ENCODE measurements at places on chromosomes 2 and 18. TPM values are rescaled to one million over a fixed set of nuclear protein-coding genes. Genes with fewer than 3 reads are reported as not detected.

Gene TLX2
- total RNA-seq: 0.47 TPM

Gene ILKAP
- total RNA-seq: 43.4 TPM

Gene CHST10
- total RNA-seq: 15.4 TPM

Gene CHMP3
- total RNA-seq: 126 TPM

Gene HDLBP
- total RNA-seq: 265 TPM

Gene AUP1
- 248 TPM for total RNA-seq

Gene CD302
- total RNA-seq: 2.5 TPM

Gene GPN1
- 60.1 TPM for total RNA-seq

Gene CARF
- 1.9 TPM for total RNA-seq

Gene ADAM23
- 12.6 TPM for total RNA-seq

Gene PHLPP1
- 8.3 TPM for total RNA-seq

Gene RIT2
- total RNA-seq: not detected

Gene FER1L5
- not detected for total RNA-seq

Gene HOXD1
- not detected for total RNA-seq

Gene PREPL
- total RNA-seq: 25.5 TPM

Gene ASXL3
- total RNA-seq: not detected

Gene ADRA2B
- not detected for total RNA-seq

Gene FKBP1B
- 10.1 TPM for total RNA-seq

Gene MYO7B
- 0.19 TPM for total RNA-seq

Gene NABP1
- 13.8 TPM for total RNA-seq

Gene THSD7B
- not detected for total RNA-seq

Gene HOXD4
- 0.56 TPM for total RNA-seq

Gene PPM1G
- total RNA-seq: 148 TPM

Gene CDCA7
- total RNA-seq: 43.9 TPM

Gene FAHD2B
- total RNA-seq: 9.1 TPM

Gene GATA6
- 1.6 TPM for total RNA-seq

Gene KYNU
- 252 TPM for total RNA-seq

Gene MSTN
- total RNA-seq: not detected

Gene DSC2
- 0.86 TPM for total RNA-seq

Gene CRIM1
- total RNA-seq: 133 TPM

Gene ALPP
- total RNA-seq: 2.7 TPM

Gene MAP3K19
- total RNA-seq: not detected

Gene B4GALT6
- 4.8 TPM for total RNA-seq

Gene CLEC4F
- total RNA-seq: not detected

Gene SLC19A3
- total RNA-seq: 2.9 TPM

Gene PTCD3
- 111 TPM for total RNA-seq

Gene DSG4
- total RNA-seq: not detected

Gene SEMA4F
- 8.5 TPM for total RNA-seq

Gene DYNC2LI1
- total RNA-seq: 15.2 TPM

Gene FBXO36
- 0.94 TPM for total RNA-seq

Gene ACTR1B
- total RNA-seq: 46.8 TPM

Gene TRPM8
- not detected for total RNA-seq

Gene HTR2B
- not detected for total RNA-seq

Gene ASAP2
- 39.8 TPM for total RNA-seq

Gene SERPINB13
- total RNA-seq: not detected

Gene NEB
- 0.11 TPM for total RNA-seq

Gene NEUROD1
- total RNA-seq: not detected

Data from A549 treated with ZK216348 at 1 μM for 4 hours (cell line).